ENCODE measurements at places on chromosomes 2 and 18. TPM values are rescaled to one million over a fixed set of nuclear protein-coding genes. Genes with fewer than 3 reads are reported as not detected.

TMEM198 gene
- polyA plus RNA-seq: 4.0 TPM

SMYD1 gene
- not detected for polyA plus RNA-seq

SLC8A1 gene
- 68.4 TPM for polyA plus RNA-seq

EVA1A gene
- 13.8 TPM for polyA plus RNA-seq

DLX1 gene
- polyA plus RNA-seq: 0.61 TPM

NRP2 gene
- polyA plus RNA-seq: 78.3 TPM

ERMN gene
- 0.13 TPM for polyA plus RNA-seq

SLC19A3 gene
- polyA plus RNA-seq: 6.6 TPM

ALS2 gene
- polyA plus RNA-seq: 28.3 TPM

ESPNL gene
- polyA plus RNA-seq: 2.3 TPM

GRCh38 chr2:120914839-120915521 is 179.3 kb downstream of the GLI2 start:
- no peak for DNase-seq

GRCh38 chr2:36356990-36357846 is 1.6 kb downstream of the CRIM1 start:
- no peak for DNase-seq

DNA sequence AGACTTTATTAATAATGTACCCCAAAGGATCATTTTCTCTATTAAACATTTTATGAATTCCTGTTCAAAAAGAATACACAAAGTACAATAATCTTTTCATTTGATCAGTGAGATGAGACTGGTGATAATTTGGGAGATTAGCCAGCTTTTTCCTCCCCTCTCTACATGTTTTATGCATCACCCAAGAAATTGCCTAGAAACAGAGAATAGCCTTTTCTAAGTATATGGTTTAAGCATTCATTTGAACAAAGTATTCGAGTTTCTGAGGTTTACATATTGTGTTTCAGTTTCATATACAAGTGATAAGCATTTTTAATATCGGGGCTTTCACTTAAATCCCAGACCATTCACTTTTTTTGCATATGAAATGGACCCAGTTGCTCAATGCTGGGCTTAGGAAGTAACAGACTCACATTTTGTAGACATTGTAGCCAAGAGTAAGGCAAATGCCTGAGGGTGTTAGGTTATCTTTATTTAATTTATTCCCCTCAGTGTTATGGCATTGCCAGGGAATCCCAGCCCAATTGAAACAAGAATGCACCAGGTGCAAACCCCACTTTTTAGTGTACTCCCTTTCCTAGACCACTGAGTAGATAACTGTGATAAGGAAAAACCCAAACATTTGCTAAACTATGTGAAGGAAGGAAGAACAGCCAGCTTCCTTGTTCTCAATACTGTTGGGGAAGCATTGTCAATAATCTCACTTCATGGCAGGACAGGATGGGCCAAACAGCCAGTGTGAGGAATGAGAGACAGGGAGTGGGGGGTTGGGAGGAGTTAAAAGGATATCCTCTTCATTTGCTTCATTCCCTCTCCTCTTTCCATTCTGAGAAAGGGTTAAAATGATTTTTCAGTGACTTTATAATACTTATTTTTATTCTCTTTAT is 3.5 kb downstream of the CPO start:
- no peak for DNase-seq

GRCh38 chr2:168047091-168047690 is 200.2 kb downstream of the STK39 start:
- no peak for DNase-seq

DNA sequence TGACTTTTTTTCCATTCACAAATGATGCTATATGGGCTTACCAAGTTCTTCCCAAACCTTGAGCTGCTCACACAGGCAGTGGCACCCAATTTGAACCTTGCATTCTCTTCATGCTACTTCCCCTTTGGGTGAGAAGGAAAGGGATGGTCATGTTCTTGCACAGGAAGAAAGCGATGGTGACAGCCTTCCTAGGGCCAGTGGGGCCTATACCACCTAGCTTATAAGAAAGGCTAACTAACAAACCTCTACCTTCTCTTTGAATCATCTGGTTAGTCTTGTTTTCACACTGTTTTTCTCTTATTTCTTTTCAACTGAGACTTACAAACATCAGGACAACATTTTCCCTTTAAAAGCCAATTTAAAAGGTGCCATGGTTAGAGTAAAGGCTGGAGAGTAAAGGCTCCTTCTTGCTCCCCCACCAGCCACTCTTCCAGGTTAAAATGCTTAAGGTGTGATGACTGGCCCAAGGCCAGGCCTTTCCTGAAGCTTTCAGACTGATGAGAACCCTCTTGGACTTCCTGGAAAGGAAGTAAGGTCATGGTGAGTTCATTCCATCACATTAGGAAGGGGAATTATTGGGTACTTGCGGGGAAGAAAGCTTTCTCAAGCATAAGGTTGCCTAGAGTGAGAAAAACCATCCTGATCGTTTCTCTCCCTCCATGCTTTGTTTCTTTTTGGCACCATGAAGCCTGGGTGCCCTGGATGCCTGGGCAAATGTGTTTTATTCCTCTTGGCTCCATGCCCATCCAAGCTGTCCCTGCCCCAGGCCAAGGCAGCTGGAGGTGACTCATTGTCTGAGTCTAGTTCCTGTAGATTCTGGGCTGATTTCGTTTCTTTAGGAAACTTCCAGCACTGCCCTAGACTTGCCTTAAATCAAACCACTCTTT is 41.4 kb upstream of the ITGB6 start:
- no peak for DNase-seq

DNA sequence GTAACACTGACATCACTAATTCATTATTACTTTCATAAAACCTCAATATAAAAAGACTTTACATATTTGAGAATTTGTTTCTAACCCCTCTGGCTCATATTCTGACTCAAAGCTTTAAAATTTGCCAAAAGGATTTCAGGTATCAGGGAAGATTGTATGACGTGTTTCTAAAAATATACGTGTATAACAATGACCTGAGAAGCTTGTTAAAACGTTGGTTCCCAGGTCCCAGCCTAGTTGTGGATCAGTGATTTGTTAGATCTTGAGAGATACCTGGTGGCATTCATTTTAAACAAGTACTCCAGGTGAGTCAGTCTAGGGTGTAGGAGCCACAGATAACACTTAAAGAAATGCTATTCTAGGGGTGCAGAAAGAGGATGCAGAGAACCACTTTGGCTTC is 1096.8 kb upstream of the NXPH2 start:
- DNase-seq: no peak

DNA sequence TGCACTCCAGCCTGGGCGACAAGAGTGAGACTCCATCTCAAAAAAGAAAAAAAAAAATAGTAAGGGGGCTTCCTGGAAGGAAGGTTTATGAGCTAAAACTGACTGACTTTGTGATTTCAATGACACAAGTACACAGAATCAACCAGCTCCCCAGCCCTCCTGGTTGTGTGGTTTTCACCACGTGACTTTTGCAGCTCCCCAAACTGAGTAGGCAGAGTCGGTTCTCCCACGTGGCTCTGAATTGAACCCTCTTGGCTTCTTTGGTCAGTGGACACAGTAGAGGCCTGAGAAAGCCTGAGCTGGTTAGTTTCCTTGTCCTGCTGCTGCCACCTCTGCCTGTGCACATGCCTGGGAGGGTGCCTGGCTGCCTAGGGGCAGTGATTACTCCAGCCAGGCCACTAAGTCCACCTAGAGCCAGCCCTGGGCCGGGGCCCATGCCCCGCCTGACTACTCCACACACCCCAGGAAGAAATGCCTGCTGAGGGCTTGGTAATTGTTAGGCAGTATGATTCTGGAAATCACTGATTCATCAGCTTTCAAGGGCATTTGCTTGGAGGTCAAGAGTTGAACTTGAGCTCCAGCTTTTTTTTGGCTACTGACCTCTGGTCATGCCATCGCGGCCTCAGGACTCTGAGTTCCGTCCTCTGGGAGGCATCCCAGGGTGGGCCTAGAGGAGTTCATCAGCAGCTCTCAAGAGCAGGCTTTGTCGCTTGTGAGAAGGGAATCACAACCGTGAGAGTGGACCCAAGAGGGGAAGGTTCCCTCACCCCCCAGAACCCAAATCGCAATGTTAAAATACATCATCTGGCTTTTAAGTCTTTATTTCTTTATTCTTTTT is 431.9 kb upstream of the HS6ST1 start:
- DNase-seq: no peak

DNA sequence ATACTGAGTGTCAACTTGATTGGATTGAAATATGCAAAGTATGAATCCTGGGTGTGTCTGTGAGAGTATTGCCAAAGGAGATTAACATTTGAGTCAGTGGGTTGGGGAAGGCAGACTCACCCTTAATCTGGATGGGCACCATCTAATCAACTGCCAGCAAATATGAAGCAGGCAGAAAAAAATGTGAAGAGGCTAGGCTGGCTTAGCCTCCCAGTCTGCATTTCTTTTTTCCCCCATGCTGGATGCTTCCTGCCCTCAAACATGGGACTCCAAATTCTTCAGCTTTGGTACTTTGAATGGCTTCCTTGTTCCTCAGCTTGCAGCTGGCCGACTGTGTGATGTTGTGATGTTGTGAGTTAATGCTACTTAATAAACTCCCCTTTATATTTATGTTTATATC is 577.4 kb downstream of the CPS1 start:
- DNase-seq: no peak

DNA sequence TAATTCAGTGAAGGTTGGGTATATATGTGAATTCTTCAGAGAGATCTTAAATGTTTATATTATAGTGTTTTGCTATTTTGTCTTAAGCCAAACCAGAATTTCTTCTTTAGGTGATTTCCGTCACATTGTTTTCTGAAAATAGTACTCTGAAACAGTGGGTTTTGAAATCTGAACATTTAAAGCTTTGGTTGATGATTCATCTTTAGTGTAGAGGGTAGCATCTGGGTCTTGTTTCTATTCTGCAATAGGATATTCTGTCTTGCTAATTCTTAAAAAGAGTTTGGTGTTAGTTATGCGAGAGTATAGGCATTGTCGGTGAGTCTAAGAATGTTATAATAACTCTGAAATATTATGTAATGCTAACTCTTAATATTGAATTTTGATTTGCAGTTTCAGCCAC is 69.6 kb upstream of the FAM237A start:
- DNase-seq: no peak

DNA sequence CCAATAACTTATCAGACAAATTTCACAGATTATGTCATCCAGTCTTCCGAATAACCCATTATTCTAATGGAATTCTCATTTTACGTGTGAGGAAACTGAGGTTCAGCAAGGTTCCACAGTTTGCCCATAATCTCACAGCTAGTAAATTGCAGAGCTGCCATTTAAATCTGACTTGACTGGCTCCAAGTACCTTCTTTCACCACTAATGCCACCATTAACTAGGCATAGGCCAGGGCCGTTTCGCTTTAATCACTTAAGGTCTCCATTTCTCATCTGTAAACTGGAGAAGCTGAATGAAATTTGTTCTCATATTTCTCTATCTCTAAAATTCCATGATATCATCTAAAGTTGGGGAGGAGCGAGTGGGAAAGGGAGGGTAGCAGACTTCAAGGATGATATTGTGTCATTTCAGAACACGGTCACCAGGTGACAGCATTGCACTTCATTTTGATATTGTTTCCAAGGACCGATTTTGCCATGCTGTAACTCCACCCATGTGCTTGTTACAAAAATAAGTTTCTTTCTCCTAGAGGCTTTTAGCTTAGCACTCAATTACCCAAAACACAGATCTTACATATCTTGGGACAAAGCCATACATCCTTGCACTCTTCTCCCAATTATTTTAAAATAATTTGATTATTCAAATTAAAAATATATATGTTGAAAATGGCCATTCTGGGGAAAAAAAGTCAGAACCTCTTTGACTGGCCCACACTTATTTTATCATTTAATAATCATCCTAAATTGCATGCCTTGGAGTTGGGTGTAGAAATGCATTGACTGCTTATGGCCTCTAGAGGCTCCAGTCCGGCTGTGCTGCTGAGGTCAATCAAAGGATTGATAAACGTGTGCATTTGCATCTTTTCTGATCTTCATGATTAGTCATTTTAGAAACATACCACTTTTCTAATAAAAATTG is 123.8 kb downstream of the AKAIN1 start:
- peak; percentile 14 for DNase-seq
